ENCODE measurements at places on chromosomes 1 and 21.

DNA sequence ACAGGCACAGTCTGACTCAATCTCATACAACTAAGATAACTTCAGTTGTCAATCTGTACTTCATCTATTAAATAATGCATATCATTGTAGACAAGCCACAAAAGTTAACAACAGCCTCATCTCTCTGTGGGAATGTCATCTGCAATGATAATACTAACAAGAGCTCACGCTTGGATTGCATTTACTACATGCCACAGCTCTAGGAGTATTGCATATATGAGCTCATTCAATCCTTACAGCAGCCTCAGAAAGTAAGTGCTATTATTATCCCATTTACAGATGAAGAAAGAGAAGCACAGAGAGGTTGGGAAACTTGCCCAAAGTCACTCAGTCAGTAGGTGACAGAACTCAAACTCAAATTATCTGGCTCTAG lies 105.7 kb upstream of the GUCA2B start:
- DNase-seq = no peak

DNA sequence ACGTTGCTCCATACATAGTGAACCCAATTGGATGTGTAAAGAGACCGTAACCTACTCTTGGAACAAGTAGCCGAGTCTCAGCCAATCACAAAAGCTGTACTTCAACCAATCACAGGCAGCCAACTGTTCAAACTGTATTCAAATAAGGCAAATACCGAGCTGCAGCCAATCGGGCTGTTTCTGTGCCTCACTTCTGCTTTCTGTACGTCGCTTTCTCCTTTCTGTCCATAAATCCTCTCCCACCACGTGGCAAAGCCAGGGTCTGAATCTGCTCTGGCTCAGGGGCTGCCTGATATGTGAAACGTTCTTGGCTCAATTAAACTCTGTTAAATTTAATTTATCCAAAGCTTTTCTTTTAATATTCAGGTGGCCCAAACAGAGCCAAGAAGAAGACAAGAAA lies 210.3 kb downstream of the URB2 start:
- DNase-seq = no peak

DNA sequence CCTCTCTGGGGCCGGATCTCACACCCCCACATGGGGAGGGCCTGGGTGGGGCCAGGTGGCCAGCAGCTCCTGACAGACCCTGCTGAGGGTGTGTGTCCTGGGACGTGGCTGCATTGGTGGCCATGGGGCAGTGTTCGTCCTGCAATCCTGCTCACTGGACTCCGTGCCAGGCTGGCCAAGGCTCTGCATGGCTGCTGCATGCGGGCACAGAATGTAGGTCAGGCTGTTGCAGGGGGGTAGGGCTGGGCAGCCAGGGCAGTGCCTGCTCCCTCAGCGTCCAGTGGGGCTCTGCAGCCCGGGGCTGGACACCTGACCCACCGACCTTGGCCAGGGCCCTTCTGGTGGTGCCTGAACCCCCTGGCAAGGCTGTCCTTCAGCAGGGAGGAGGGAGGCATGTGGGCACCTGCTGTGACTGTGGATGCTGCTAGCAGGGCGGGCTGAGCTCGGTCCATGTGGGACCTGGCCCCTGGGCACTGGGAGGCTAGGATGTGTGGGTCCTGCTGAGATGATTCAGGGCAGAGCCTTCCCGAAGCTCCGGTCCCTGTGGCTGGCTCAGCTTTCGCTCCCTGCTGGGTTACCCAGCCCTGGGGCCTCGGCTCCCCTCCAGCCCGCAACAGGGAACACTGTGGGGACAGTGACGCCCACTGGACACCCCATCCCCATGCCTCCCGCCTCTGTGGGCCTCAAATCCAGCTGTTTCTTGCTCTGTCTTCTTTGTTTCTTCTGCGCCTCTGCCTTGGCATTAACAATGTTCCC lies 14.9 kb upstream of the PLCH2 start:
- no peak for DNase-seq

DNA sequence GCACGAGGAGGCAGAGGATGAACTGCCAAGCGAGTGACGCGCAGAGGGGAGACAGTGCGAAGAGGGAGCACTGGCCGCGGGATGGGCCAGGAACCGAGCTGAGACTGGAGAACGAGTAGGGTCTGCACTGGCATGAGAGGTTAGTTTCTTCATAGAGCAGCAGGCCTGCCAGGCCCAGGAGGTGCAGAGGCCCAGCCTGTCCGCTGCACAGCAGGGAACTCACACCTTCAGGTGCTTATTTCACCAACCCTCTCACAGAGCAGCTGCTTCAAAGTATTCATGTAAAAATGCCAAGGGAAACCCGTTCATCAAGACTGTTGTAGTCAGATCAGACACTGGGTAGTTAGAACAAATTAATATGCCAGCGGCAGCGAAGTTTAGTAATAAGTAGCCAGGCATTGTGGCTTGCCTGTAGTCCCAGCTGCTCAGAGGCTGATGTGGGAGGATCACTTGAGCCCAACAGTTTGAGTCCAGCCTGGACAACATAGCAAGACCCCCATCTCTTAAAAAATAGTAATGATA lies 144.5 kb downstream of the SLC45A1 start:
- no peak for DNase-seq

GRCh38 chr1:65979136-65980044 lies 186.7 kb downstream of the PDE4B start:
- DNase-seq = no peak

DNA sequence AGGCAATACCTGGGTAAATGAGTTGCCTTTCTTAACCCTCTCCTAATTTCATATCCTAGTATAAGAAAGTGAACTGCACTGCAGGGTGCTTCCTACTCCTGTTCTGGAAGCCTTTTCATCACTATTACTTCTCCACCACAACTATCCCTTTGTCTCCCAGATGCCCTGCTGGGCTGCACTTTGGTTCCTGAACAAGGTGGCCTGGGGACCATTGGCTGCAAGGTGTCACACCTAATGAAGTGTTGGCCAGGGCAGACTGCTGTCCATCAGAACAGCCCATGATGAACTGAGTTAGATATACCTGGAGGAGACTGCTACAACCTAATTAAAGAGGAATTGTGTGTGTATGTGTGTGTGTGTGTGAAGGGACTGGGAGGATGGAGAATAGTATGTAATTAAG lies 1.9 kb upstream of the KLHDC8A start:
- no peak for DNase-seq

DNA sequence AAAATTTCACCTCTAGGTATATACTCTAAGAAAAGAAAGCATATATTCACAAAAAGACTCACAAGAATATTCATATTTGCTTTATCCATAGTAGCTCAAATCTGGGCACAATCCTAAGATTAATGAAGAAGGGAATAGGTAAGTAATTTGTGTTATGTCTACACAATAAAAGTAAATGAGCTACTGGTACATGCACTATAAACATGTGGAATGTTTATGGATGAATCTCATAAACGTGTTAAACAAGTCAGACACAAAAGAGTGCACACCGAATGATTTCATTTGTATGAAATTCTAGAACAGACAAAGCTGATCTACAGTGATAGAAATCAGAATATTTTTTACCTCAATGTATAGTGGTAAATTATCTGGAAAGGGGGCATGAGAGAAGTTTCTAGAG lies 115.3 kb upstream of the B3GALT2 start:
- DNase-seq = no peak

DNA sequence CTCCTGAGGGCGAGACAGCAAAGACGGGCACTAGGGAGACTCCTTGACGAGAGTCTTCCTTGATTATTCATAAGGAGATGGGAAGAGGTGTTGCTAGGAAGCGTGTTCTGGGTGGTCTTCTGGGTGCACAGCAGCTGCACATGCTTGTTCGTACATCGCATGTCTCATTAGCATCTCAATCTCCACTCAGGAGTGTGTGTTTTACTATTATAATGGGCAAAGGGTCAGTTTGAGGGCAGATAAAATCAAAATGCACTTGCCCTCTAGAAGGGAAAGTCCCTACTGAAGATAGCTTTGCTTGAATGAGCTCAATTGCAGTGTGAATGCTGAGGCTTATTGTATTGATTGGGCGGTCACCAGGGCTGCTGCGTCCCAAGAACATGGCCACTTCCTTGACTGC lies 50.2 kb upstream of the SCCPDH start:
- no peak for DNase-seq

DNA sequence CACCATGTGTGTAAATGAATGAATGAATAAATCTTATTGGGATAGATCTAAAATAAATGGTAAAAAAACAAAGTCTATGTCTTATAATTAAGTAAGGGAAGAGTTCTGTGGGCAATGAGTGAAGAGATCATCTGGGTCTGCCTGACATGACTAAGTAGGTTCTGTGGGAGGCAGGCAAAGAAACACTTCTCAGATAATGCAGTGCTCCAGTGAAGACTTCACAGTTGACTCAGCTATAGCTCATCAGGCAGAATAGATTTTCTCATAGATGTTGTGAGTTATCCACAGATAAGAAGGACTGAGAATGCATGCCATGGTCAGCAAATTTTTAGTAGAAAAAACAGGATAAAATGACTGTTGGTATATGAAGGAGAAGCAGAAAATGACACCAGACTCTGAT lies 12.4 kb downstream of the KRTAP22-2 start:
- DNase-seq = no peak

DNA sequence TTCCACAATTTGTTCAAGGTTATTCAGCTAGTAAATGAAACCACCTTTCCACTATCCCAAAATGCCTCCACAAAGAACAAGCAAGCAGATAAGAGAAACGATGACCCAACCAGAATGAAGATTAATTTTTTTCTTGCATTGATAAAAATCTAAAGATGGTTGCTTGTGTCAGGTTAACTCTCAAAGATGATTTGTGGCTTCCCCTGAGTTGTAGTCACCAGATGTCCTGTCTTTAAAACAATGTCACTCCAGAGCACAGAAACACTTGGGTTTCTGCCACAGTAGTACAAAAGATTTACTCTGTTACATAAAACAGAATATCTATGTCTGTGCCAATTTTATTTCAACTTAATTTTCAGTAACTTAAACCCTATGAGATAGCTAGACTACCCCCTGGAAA lies 11.4 kb upstream of the CCDC17 start:
- DNase-seq = no peak

GRCh38 chr1:197041486-197042353 lies 25.3 kb downstream of the F13B start:
- no peak for DNase-seq

GRCh38 chr1:109527098-109527811 lies 12.4 kb upstream of the GPR61 start:
- no peak for DNase-seq

GRCh38 chr21:44057960-44058651 lies 46.0 kb downstream of the TRAPPC10 start:
- no peak for DNase-seq

DNA sequence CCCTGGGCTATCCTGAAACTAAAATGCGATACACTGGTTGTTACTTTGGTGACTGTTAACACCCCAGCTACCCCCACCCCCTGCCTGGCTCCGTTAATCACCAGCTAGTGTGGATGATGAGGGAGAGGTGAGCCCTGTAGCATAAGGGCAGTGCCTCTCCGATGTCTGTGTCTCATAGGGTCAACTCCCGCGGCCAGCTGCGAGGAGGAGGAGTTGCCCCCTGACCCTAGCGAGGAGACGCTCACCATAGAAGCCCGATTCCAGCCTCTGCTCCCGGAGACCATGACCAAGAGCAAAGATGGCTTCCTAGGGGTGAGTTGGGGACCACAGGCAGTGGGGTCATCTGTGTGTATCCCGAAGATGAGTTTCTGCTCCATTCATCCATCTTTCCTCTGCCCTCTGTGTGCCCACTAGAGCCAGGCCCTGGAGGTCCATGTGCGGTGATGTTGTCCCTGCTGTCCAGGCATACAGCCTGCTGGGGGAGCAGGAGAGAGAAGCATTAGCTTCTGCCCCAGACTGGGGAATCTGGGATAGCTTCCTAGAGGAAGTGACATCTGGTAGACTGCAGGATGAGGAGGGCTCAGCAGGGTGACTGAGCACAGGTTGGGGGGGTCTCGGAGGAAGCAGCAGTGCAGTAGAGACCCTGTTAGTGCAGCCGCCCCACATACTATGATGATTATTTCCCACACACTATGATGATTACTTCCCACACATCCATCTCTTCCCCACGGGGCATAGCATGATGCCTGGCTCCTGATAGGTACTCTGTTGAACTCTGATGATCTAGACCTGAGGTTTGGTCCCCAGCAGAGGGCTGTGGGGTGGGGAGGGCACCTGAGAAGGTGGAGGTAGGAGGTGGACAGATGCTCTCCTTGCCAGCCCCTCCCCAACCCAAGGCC lies 5.2 kb downstream of the SELENON start:
- DNase-seq = no peak

DNA sequence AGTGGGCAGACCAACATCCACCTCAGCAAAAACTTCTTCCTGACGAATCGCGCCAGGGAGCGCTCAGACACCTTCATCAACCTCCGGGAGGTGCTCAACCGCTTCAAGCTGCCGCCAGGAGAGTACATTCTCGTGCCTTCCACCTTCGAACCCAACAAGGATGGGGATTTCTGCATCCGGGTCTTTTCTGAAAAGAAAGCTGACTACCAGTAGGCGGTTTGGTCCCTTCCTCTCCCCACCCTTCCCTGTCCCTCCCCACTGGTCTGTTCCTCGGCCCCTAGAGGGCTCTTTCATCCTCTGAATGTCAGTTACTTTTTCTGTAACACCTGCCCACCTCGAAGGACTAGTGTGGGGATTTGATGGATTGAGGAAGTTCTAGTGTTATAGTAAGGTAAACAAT lies 46.9 kb downstream of the CAPN2 start:
- DNase-seq = no peak

- DNase-seq = peak; percentile 68
These were observed 101.3 kb downstream of the IER5 start for GRCh38 chr1:181189691-181190363.
